GM19239 (cell line): ENCODE measurements at places on chromosomes 1 and 21.

GRCh38 chr1:218916720-218917119 is 257.0 kb upstream of the LYPLAL1 start:
- no peak for DNase-seq

DNA sequence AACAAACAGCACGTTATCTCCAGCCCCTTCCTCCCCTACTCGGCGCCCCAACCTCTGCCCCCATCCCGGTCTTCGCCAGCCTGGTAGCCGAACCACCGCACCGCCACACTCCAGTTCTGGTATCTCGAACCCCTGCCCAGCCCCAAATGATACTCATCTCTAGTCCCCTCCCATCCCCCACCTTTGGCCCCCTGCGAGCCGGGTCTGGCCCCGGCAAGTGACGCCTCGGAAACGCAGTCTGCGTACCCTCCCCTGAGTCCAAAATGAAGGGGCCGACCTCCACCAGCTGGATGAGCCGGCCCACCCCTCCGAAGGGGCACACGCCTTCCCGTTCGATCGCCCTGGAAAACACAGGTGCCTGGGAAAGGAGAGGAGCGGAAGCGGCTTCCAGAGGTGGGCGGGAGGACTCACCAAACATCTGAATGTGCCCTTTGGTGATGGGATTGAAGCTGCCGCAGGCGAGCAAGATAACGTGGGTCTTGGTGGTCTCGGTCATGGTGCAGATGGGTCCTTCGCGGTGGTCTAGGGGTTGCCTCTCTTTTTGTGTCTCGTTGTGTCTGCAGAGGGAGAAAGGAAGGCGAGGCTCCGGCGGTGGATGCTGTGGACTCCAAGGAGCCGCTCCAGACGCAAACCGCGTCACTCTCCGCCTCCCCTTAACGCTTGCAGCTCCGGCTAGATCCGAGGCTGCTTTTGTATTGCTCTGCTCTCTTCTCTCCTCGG is at the start of gene NMNAT2:
NMNAT2 (minus strand) TSS at position 609 of the 720 bp plus-strand sequence; CDS start at position 496, 113 bp downstream.
- DNase-seq, result no peak

- no peak for DNase-seq
Observed at GRCh38 chr1:221292652-221293051, 413.4 kb downstream of the HLX start.

- DNase-seq, result no peak
Observed at GRCh38 chr1:91804546-91805023, 81.4 kb downstream of the TGFBR3 start.

- DNase-seq, result peak; percentile 18
Observed at GRCh38 chr1:234322979-234323378, 50.3 kb upstream of the COA6 start.

GRCh38 chr1:156618853-156619581 is at the start of gene HAPLN2:
HAPLN2 (plus strand) TSS chr1:156619415; CDS start chr1:156623491, 4,076 bp downstream.
- no peak for DNase-seq

- DNase-seq, result no peak
Observed at GRCh38 chr21:34148419-34148804, 75.0 kb downstream of the MRPS6 start.

DNA sequence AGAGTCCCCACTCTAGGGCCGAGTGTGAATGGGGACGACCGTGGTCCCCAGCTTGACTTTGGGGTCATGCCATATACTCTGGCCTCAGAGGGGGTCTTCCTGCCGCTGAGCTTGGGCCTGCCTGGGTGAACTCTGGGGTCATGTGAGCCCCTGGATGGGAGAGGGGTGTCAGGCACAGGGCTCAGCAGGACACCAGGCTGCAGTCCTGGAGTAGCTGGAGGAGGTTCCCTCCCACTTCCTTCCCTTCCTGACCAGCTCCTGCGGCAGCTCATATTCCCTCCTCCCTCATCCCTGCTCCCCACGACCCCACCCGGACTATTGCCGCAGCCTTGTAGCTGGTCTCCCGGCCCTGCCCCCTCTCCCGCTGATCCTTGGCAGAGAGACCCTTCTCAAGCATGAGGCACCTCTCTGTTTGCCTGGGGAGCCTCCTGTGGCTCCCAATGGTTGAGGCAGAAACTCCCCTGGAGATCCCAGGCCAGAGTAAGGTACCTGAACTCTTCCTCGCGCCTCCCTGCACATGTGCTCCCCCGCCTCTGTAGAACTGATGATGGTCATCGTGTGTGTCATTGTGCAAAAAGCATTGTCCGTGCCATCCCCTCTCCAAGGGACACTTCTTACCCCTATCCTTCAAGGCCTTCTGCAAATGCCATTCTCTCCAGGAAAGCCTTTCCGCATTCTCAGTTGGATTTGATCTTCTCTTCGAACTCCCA is 1.8 kb downstream of the TNFRSF1B start:
- no peak for DNase-seq

GRCh38 chr1:156386949-156387869 is 18.2 kb downstream of the RHBG start:
- DNase-seq, result no peak

DNA sequence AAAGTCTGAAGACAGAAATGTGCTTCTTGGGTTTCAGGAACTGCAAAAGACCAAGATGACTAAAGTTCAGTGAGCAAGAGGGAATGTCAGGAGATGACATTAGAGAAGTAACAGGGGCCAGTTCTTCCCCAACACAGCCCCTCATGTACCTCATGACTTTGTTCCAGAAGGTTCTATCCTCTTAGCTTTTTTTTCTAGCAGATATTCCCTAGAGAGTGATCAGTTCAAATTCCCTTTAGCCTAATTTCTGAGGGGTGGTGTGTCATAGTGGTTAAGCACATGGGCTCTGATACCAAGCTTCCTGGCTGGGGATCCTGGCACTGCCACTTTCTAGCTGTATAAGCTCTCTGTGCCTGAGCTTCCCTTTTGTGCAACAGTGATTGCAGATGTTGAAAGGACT is 108.0 kb downstream of the LBR start:
- no peak for DNase-seq

- no peak for DNase-seq
Observed at GRCh38 chr1:209249785-209250440, 333.6 kb upstream of the CAMK1G start.

- no peak for DNase-seq
Observed at GRCh38 chr1:162649583-162649982, 17.3 kb downstream of the DDR2 start.

- DNase-seq, result no peak
Observed at GRCh38 chr1:97308131-97308530, 586.5 kb downstream of the PTBP2 start.

GRCh38 chr1:200751717-200752116 is 13.0 kb downstream of the CAMSAP2 start:
- DNase-seq, result no peak

GRCh38 chr1:61081686-61082310 is 563 bp upstream of the NFIA start:
- DNase-seq, result no peak

- DNase-seq, result no peak
Observed at GRCh38 chr1:209758400-209758799, 2.5 kb downstream of the TRAF3IP3 start.

DNA sequence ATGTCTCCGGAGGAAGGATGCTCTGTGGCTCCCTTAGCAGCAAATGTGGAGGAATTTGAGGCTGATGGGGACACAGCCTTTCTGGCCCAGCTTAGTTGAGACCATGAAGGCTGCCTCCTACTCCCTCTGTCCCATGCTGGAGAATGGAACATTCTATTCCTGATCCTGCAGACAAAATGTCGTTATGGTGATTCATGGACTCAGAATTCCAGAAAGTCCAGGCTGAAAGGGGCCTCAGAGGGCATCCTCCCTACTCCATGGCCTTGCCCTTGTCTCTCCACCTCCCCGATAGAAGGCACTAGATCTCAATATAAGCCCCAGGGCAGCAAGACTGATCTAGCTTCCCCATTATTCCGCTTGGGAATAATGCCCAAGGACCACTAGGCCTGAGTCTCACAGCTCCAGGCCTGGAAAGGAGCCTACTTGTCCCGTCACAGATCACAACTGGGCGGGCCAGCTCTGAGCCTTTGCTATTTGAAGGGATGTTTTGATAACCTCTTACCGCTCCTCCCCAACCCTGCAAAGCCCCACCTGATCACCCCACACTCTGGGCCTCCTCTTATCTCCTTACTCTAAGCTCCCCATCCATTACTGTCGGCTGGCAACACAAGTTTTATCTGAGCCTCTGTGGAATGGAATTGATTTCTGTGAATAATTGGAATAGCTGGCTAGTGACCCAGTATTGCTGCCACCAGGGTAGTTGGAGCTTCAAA is 52.8 kb upstream of the TRABD2B start:
- DNase-seq, result no peak
